Natural killer cell (primary cell): ENCODE measurements at places on chromosomes 16 and 17. TPM values are rescaled to one million over a fixed set of nuclear protein-coding genes. Genes with fewer than 3 reads are reported as not detected.

The DNAH17 gene
- 0.24 TPM for total RNA-seq

The KCNH6 gene
- total RNA-seq: not detected

The LCAT gene
- 12.4 TPM for total RNA-seq

DNA sequence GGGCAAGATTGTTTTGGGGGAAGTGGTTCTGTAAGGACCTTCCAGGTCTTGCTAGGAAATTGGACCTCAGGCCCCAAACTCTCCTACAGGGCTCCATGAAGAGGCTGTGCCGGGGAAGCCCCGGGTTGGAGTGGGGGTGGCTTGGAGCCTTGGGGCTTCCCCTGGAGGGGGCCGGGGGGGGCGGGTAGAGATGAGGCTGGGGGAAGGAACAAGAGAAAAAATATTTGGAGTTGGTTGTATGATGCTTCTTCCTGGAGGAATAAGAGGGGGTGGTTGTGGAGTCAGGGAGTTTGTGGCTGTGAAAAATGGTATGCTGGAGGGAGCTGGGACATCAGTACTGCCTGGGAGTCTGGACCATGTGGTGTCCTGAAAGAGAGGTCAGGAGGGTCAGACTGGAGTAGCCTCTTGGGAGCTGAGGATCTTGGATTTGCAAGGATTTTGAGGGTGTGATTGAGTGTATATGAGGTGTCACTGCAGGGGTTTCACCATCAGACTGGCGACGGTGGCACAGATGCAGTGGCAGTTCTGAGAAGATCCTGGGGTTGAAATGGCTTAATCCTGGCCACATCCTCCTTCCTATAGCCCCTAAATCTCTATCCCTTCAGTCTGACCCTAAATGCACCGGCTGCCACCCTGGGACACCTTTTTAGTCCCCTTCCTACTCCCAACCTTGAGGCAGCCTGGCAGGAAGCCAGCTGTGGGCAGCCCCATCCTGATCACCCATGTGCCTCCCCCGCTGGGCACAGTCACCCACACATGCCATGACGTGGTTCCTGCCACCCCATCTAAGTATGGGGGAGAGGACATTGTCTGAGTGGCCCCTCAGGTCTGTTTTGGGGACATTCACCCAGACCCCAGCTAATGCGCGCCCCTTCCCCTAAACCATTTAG, 10.9 kb downstream of the RARA start:
- DNase-seq: peak; percentile 71

DNA sequence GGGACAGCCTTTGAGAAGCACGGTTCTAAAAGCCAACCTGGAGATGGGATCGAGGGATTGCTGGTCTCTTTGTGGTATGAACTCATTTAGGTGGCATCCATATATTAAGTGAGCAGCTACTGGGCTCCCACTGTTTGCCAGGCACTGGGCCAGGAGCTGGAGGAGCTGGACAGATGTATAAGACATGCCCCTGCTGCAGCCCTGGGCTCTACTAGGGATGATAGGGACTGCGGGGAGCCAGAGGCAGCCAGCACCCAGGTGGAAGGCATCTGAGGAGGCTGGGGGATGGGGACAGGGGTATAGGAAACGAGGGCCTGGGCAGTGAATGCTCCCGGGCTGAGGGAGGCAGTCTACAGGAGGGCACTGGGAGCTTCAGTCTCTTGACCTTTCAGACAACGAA, 53.0 kb upstream of the MEAK7 start:
- DNase-seq: no peak

DNA sequence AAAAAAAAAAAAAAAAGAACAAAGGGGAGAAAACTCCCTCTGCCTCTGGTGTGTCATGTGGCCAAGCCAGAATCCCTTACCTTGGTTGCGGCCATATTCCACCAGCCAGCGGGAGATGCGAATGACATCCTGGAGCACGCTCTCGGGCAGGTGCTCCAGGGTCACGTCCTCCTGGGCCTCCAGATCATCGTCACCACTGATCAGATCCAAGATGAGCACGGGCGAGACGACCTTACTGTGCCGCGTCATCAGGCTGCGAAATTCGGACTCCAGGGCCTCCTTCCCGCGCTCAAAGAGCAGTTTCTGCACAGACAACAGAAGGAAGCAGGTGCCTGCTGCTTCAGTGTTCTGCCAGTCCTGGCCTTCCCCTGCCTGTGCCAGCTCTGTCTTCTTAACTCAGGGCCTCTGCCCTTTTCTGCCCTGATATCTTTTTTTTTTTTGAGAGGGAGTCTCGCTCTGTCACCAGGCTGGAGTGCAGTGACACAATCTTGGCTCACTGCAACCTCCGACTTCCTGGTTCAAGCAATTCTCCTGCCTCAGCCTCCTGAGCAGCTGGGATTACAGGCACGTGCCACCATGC, 5.8 kb downstream of the EXOC7 start:
- no peak for DNase-seq

DNA sequence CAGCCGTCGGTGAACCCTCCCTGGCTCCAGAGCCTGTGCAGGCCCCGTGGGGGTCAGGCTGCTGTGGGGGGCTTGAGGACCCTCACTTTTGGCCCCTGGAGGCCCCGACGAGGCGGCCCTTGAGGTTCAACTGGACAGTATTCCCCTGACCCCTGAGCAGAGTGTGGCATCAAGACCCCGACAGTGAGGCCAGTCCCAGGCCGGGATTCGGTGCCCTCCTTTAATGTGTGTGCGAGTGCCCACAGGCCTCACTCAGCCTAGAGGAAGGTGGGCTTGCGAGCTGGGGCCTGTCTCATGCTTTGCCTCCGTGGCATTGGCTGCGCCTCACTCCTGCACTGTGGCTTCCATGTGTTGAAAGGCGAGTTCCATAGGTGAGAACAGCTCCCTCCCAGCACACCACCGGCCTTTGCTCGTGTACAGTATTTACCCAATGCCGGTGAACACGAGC, 94.5 kb downstream of the METRNL start:
- DNase-seq: peak; percentile 12

- no peak for DNase-seq
Observed at GRCh38 chr16:61968242-61969076, 67.8 kb downstream of the CDH8 start.

- peak; percentile 42 for DNase-seq
Observed at GRCh38 chr17:74754832-74755231, 6.4 kb downstream of the NHERF1 start.
